Psoas muscle (tissue), 8 donors: ENCODE measurements at places on chromosomes 5 and 9. TPM values are rescaled to one million over a fixed set of nuclear protein-coding genes. Genes with fewer than 3 reads are reported as not detected.

The ARID3C gene
- not detected for polyA plus RNA-seq

The CFAP157 gene
- 0.27 TPM for polyA plus RNA-seq

The LMX1B gene
- 0.01 TPM for polyA plus RNA-seq

The KIF4B gene
- polyA plus RNA-seq = not detected

The GRM6 gene
- not detected for polyA plus RNA-seq

The PTGES2 gene
- 134 TPM for polyA plus RNA-seq

The CER1 gene
- not detected for polyA plus RNA-seq

The SPOCK1 gene
- 16.0 TPM for polyA plus RNA-seq

The GPRIN1 gene
- 0.23 TPM for polyA plus RNA-seq

The WWC1 gene
- polyA plus RNA-seq = 0.03 TPM
